Left lung (tissue), 14 donors: ENCODE measurements at places on chromosomes 13 and 19.
A peak's percentile ranks its signal among the peaks of the same experiment; 100 is the strongest.

DNA sequence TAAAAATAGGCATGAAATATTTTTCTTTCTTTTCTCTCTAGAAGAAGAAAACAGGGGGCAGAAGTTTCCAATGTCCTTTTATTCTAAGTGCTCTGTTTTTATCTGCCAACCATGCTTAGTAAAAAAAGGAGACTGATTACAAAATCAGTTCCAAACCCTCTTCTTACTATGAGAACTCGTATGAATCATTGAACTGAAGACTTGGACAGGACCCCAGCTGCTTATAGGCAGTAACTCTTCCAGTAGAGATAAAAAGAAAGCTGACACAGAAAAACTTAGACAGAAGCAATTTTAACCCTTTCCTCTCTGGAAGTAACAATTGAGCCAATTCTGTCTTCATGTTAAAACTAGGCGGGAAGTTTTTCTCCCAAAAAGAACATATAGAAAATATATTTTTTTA, 24.5 kb upstream of the FREM2 start:
- DNase-seq, result no peak

- DNase-seq, result no peak
Measured at GRCh38 chr13:85255978-85256377, 543.2 kb downstream of the SLITRK6 start.

DNA sequence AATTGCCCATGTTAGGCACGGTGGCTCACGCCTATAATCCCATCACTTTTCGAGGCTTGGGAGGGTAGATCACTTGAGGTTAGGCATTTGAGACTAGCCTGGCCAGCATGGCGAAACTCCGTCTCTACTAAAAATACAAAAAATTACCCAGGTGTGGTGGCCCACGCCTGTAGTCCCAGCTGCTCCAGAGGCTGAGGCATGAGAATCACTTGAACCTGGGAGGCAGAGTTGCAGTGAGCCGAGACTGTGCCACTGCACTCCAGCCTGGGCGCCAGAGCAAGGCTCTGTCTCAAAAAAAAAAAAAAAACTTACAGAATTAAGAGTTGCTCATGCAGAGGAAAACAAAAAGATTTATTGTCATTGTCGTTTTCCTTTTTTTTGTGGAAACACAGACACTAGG, 3.4 kb upstream of the PSMC4 start:
- DNase-seq, result no peak

- DNase-seq, result peak; percentile 70
Measured at GRCh38 chr13:37173214-37173613, 67.8 kb upstream of the CSNK1A1L start.

GRCh38 chr13:43244481-43244880, 221.1 kb downstream of the DNAJC15 start:
- DNase-seq, result no peak

DNA sequence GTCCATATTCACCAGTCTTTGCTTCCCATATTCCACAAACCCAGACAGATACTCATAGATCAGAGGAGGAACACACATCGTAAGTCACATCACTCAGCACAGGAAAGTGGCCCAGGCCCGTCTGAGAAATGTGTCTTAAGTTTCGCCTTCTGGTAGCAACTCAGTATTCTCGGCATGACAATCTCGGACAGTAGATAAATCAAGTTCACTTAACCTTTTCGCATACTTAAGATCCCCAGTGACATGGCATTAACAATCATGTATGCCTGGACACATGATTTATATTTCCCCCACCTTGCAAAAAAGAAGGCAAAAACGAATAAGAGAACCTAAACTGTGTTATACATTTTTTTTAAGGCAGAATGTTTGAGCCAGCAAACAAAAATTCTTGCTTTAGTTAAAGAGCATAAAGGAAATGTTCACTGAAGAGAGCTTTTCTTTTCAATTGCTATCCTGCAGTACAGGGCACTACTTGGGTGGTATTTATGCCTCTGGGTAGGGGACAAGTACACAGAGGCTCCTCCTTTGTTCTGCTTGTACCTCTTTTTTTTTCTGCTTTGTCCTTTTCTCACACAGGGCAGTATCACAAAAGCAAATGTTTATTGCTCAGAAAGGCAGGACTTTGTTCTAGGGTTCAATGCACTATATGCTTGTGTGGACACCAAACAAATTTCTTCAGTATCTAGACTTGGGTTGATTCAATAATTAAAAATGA, 360.6 kb downstream of the TDRD3 start:
- no peak for DNase-seq

- peak; percentile 93 for DNase-seq
Measured at GRCh38 chr19:1074544-1075283, 7.7 kb downstream of the ARHGAP45 start.

DNA sequence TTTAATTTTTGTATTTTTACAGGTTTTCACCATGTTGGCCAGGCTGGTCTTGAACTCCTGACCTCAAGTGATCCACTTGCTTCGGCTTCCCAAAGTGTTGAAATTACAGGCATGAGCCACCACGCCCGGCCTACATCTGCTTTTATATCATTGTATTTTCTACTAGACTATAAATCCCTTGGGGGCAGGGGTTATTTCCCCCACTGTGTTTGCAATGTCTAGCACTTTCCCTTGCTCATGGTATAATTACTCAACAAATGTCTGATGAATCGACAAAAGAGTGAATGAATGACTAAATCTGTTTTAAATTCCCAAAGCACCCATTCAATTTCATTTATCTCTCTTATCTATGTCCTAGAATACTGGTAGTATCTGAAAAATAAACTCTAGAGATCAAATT, 244.5 kb upstream of the CSNK1A1L start:
- no peak for DNase-seq

DNA sequence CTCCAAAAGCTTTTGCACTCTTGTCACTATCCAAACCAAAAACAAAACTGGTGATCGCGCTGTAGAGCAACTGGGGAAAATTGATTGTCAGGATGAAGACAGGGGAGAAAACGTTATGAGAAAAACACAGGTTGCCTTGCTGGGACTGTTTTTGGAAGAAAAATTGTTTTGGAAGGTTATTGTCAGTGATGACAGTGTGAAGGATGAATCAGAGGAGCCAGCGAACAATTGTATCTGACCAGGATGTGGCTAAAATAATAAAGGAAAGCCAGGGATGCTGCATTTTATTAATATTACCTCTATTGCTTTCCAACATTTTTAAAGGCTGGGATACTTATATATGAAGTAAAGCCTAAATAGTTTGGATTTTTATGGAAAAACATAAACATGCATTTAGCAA, 334.0 kb downstream of the SPRY2 start:
- DNase-seq, result no peak

- DNase-seq, result no peak
Measured at GRCh38 chr19:710767-711166, 2.0 kb downstream of the PALM start.

- DNase-seq, result no peak
Measured at GRCh38 chr13:22111961-22112360, 441.1 kb downstream of the FGF9 start.

- DNase-seq, result peak; percentile 15
Measured at GRCh38 chr13:106996867-106997618, 429.1 kb upstream of the ARGLU1 start.

DNA sequence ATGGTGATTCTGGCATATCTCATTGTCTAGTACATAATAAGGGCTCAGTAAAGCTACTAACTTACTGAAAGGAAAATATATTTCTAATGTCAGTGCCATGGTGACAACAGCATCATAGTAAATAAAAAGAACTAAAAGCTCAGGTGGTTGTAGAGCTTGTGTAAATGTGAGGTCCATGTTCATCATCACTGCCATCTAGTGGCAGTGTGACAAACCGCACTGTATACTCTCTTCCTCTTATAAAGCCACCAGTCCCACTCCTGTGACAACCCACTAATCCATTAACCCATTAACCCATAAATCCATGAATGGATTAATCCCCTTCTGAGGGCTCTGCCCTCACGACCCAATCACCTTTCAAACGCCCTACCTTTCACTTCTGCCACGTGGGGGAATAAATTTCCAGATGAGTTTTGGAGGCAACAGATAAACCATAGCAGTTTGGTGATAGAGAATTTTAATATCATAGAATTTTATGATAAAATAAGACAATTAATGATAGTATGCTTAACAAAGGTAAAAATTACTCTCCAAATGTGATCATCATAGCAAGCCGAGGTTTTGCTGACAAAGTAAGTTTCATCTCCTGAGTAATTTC, 160.4 kb upstream of the SGCG start:
- DNase-seq, result no peak

DNA sequence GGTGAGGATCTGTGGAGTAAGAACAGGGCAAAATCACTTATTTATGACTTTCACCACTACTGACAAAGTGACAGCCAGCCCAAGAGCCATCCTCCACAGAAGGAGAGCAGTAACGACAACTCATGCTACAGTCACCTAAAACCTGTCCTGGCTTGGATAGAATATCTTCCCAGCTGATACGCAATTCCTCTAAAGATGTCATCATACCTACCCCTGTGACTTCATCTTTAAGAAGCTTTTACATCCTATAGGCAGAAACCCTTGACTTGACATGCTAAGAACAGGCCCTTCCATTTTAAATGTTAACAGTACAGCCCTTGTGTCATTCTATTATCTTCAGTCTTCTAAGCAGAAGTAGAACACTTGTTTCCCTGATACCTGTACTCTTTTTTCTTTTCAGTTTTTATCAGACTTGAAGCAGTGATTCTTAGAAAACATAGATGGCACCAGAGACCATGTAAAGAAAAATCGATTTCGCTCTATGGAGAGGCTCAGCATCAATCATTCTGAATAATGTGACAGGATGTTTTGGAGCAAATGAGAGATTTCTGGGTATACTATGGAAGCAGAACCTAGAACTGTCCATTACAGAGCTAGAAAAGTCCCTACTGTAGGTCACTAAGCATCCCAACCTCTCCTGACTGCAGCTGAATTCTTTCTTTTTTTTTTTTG, 20.1 kb downstream of the STOML3 start:
- DNase-seq, result no peak

GRCh38 chr13:42696191-42696590, 85.2 kb upstream of the FAM216B start:
- no peak for DNase-seq

- DNase-seq, result no peak
Measured at GRCh38 chr13:28637714-28638355, 21.1 kb upstream of the POMP start.

GRCh38 chr13:79917628-79918027, 423.3 kb downstream of the SPRY2 start:
- DNase-seq, result no peak

- no peak for DNase-seq
Measured at GRCh38 chr19:51807111-51807701, 12.2 kb downstream of the FPR3 start.

DNA sequence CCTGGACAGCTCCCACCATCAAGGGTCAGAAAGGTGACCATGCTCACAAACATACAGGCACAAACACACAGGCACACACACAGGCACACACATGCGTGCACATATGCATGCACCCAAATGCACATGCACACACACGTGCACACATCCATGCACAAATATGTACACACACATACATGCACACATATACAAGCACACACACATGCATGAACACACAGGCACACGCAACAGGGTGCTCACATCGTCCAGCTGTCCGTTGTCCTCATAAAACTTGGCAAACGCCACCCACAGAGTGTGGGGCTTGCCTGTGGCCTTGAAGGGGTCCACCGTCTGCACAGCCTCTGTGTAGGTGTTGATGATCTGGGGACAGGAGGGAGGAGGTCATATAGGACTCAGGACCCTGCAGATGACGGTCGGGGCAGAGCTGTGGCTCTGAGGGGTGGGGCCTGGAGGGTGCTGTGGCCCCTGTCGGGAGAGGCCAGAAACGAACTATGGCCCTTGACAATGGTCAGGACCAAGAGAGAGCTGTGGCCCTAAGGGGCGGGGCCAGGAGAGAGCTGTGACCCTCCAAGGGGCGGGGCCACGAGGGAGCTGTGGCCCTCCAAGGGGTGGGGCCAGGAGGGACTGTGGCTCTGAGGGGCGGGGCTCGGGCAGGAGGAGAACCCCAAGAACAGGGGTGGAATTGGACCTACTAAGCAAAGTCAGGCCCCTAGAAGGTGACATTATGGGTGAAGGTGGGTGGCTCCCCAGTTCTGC, 6.2 kb downstream of the XAB2 start:
- DNase-seq, result no peak

DNA sequence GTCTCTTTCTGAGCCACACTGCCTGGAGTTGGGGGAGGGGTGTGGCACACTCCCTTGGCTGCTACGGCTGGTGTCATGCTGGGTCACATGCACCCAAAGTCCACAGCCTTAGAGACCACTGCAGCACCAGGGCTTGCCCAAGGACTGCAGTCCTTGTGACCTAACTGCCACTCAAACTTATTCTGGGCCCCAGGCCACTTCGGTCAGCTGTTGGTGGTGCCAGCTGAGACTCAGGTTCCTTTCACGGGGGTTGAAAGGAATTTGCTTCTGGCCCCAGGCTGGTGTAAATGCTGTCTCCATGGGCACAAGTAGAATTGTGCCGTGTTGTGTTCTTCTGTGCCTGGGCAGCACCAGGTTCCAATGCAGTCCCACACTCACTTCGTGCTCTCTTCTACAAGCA, 9.5 kb upstream of the VN1R1 start:
- no peak for DNase-seq

GRCh38 chr19:21098291-21098690, 16.3 kb downstream of the ZNF714 start:
- DNase-seq, result no peak

DNA sequence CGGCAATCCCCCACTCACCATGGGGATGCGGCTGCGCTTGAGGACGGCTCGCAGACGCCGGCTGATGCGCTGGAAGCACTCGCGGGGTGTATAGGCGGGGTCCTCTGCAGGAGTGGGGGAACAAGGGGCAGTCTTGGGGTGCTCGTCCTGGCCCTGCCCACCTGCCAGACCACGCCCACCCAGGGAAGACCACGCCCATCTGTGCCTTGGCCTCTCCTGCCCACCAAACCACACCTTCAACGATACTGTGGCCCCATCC, 6.7 kb downstream of the RNU6-9 start:
- DNase-seq, result no peak

DNA sequence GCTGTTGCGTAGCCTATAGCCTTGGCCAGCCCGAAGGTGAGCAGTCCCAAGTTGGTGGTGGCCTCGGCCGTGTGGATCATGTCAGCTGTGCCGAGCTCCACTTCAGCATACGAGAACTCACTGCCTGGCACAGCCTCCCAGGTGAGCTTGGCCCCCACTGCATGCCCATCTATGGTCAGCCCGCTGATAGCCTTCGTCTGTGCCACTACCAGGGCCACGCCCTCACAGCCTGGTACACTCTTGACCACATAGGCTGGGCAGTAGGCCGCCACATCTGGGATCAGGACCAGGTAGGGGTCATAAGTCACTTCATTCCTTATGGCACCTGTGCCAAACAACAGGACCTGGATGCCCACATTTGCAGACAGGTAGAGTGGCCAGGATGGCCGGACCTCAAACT, 7.4 kb downstream of the FCGBP start:
- DNase-seq, result no peak

DNA sequence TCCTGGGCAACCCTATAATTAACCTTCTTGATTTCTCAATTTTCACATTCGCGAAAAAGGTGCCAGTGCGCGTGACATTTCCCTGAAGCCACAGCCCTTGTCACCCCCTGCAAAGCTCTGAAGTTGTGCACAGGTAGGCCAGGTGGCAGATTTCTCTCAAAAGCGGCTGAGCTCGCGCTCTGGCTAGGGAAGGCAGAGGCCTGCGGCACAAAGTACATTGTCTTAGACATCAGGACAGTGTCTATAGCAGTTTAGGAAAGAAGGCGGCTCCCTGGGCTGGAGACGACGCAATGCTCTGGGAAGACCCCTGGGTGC, 42.9 kb upstream of the ZNF14 start:
- DNase-seq, result no peak

GRCh38 chr13:104996022-104996421, 1539.4 kb downstream of the EFNB2 start:
- DNase-seq, result no peak

GRCh38 chr13:114311387-114311786, 2.9 kb upstream of the CHAMP1 start:
- DNase-seq, result no peak

- DNase-seq, result no peak
Measured at GRCh38 chr13:50374517-50374916, 359.3 kb downstream of the KCNRG start.
